ENCODE measurements at places on chromosomes 3 and 15.

DNA sequence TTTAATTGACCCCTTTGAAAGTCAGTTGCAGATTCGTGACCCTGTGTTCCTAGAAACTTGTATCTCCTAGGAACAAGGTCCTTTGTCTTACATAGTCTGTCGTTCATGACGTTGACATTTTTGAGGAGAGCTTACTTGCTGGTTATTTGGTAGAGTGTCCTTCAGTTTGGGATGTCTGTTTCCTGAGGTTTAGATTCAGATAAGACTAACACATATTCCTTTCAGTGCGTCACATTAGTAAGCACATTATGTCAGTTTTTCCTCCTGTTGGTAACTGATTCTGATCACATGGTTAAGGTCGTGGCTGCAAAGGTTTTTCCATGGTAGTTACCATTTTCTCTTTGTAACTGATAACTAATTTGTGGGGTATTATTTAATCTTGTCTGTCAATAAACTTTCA, 80.8 kb downstream of the PCCB start:
- no peak for DNase-seq

GRCh38 chr3:144660186-144660585, 688.6 kb downstream of the DIPK2A start:
- DNase-seq: no peak

GRCh38 chr15:91751611-91752010, 101.9 kb upstream of the SLCO3A1 start:
- no peak for DNase-seq

DNA sequence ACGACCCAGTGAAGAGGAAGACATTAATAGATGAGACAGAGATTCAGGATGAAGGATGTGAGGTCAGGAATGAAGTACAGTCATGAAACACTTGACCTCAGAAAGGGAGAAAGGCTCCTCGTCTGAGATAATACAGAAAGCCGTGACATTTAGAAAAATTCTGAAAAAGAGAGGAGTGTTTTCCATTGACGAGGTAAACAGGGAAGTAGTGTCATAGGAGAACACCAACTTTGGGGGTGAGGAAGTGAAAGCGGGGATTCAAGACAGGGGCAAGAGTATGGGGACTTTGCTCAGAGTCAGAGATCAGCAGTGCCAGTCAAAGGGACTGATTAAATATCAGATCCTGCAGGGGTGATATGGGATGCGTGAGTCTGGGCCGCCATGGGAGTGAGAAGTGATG, 160.9 kb downstream of the PLCL2 start:
- no peak for DNase-seq

DNA sequence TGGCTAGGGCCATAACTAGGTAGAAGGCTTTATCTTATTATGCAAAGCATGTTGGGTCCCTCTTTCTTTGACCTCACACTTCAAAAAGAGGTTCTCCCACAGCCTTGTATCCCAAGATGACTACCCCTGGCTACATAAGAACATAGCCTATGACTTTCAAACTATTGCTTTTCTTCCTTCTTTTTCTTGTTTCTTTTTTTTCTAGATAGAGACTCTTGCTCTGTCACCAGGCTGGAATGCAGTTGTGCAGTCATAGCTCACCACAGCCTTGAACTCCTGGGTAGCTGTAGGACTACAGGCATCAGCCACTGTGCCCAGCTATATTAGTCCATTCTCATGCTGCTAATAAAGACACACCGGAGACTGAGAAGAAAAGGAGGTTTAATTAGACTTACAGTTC, 47.2 kb downstream of the DIPK2A start:
- no peak for DNase-seq

DNA sequence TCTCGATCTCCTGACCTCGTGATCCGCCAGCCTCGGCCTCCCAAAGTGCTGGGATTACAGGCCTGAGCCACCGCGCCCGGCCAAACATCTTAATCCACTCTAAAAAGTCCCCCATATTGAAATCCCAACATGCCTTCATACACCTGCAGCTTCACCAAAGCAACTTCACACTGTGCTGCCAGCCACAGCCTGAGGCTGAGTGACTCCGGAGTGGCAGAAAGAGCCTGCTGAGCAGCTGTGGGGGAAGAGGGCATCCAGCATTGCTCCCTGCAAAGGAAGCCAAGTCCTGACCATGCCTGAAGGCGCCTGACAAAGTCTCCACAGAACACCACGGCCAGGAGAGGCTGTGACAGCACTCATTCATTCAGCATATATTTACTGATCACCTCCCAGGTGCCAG, 21.6 kb upstream of the VGLL4 start:
- no peak for DNase-seq

DNA sequence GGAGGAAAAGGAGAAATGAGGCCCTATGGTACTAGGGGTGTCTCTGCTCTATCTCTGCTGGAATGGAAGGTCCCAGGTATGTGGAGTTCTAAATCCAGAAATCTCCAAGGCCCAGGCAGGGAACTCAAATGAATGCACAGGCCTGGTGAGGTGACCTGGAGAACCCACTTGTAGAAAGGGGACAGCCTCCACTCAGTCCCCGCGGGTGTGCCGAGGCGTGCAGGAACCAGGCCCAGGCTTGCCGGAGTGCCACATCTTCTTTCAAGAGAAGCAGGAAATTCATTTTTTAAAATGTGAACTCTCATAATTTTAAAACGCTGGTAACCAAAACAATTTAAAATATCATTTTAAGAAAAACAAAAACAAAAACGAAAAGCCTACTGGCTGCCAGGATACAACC, 32.2 kb upstream of the ADCY5 start:
- no peak for DNase-seq

- no peak for DNase-seq
Measured at GRCh38 chr3:39705351-39705900, 104.0 kb upstream of the MYRIP start.

- no peak for DNase-seq
Measured at GRCh38 chr15:78209646-78210348, 24.6 kb downstream of the ACSBG1 start.

- DNase-seq: no peak
Measured at GRCh38 chr15:88646088-88646405, 7.2 kb downstream of the ISG20 start.

GRCh38 chr3:65411367-65411766, 627.4 kb downstream of the MAGI1 start:
- no peak for DNase-seq

GRCh38 chr3:124453189-124453588, 277.1 kb upstream of the UMPS start:
- no peak for DNase-seq

- no peak for DNase-seq
Measured at GRCh38 chr3:161991901-161992540, 495.4 kb downstream of the OTOL1 start.

GRCh38 chr15:23073890-23074646, 34.7 kb upstream of the TUBGCP5 start:
- peak; percentile 14 for DNase-seq

GRCh38 chr3:56468184-56469106, at the start of gene ERC2:
TSS of gene ERC2 (minus strand) at chr3:56468467.
- peak; percentile 48 for DNase-seq

DNA sequence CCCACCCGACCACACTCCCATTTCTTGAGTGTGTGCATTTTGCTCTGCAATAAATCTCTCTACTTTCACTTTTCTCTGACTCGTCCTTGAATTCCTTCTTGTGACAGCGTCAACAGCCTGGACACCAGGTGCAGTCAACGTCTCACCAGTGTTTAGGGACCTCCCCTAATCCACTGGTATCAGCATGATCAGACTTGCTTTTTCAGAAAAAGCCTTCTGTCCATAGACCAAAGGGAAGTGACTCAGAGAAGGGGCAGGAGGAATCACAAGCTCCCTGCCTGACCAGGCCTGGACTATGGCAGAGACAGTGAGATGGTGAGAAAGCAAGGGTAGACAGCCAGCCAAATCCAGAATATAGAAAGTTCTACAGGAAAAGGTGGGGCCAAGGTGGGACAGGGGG, 15.5 kb downstream of the CCR5 start:
- no peak for DNase-seq

- DNase-seq: no peak
Measured at GRCh38 chr3:65545429-65545828, 493.3 kb downstream of the MAGI1 start.

DNA sequence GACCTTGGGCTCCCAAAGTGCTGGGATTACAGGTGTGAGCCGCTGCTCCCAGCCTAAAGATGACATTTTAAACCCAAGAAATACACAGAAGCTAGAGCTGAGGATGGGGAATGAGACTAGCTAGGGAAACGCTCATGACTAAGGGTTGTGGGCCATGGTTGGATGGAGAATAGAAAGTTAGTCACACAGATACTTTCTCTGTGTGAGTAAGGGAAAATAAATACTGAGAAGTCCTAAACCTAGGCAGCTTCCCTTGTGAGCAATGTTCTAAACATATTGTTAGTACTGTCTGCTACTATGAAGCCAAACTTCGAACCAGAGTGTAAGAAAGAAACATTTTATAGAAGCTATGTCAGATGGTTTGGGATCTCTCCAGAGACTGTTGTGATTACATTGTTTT, 304.8 kb upstream of the STAC start:
- no peak for DNase-seq

- DNase-seq: no peak
Measured at GRCh38 chr3:114115143-114115542, 58.6 kb downstream of the QTRT2 start.

GRCh38 chr3:13506239-13506638, 26.1 kb downstream of the HDAC11 start:
- no peak for DNase-seq

DNA sequence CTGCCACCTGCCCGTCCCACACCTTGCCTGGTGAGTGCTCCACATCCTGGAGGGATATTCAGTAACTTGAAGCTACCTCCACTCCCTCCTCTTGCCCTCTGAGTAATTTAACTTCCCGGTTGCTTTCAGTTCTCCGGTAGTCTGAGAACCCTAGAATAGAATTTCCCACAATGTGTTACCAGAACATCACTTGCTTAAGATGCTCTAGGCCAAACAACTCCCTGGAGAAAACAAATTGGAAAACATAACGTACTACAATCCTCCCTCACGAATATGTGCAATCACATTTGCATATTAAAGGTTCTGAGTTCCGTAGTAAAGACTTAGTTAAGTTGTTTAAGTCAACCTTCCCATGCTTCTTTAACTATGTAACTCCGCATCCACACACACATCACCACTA, 44.8 kb downstream of the SLCO2A1 start:
- DNase-seq: no peak

DNA sequence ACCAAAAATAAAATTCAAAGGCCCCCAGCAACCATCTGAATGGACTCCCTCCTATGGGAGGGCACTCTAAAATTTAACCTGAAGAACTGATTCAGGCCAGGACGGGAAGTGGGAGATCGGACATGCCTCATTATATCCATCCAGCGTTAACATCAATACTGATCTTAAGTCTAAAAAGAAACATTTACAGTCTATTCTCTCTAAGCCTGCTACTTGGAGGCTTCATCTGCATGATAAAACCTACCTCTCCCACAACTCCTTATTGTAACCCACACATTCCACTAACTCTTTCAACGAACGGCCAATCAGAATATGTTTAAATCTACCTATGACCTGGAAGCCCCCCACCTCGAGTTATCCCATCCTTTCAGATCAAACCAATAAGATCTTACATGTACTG, 68.4 kb downstream of the HERC1 start:
- no peak for DNase-seq

- DNase-seq: no peak
Measured at GRCh38 chr3:139611528-139611927, 66.2 kb downstream of the NMNAT3 start.

GRCh38 chr3:151268267-151269235, 9.8 kb downstream of the P2RY14 start:
- DNase-seq: no peak

GRCh38 chr15:39736412-39737195, 46.0 kb downstream of the FSIP1 start:
- no peak for DNase-seq

DNA sequence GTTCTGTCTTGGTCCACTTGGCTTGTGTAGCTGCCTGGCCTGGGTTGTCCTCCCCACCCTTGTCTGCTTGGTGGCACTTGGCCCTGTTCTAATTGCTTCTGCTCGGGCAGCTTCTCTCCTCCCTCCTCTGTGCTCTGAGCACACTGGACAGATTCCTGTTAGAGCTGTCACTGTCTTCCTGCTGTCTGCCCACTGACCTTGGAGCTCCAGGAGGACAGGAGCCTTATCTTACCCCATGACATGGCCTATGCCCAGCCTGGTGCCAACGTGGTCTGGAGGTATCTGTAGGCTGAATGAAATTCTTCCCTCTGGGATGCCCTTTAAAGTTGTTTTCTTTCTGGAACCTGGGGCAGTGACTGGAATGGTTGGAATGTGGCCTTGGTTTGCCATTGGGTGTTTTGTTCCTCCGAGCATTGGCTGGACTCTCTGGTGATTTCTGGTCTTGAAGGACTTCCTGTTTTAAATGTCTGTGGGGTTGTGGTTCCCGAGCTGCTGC, 94.1 kb downstream of the FAM43A start:
- no peak for DNase-seq

- no peak for DNase-seq
Measured at GRCh38 chr3:134372396-134373270, 1.6 kb downstream of the AMOTL2 start.

GRCh38 chr3:11060500-11061251, 68.1 kb downstream of the SLC6A1 start:
- peak; percentile 58 for DNase-seq

- peak; percentile 22 for DNase-seq
Measured at GRCh38 chr15:77870195-77871065, 207.1 kb downstream of the TBC1D2B start.

- no peak for DNase-seq
Measured at GRCh38 chr3:195899701-195900435, 8.5 kb downstream of the TNK2 start.

DNA sequence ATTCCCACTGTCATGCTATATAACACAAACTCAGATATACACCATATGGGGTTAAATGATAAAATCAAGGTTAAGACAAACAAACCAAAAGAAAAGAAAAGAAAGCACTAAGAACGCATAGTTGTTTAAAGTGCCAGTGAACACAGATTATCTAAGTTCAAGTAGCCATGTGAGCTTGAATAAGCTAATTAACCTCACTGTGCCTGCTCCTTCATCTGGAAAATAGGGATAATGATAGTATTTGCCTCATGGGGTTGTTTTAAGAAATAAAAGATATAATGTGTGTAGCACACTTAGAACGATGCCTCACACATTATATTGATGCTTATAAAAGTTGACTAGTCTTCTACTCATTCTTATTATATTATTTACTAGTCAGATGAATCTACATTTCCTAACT, 72.6 kb upstream of the IL12A start:
- DNase-seq: no peak

GRCh38 chr15:99955532-99955931, 222.3 kb upstream of the LYSMD4 start:
- DNase-seq: no peak

- no peak for DNase-seq
Measured at GRCh38 chr3:124078953-124079911, 87.3 kb upstream of the ROPN1 start.

- no peak for DNase-seq
Measured at GRCh38 chr3:57015350-57015729, 45.1 kb upstream of the SPATA12 start.
